ENCODE measurements at places on chromosomes 11 and 22.

- no peak for DNase-seq
Measured at GRCh38 chr22:36585841-36586240, 56.9 kb upstream of the EIF3D start.

- DNase-seq = no peak
Measured at GRCh38 chr11:101453682-101454081, 130.1 kb downstream of the TRPC6 start.

DNA sequence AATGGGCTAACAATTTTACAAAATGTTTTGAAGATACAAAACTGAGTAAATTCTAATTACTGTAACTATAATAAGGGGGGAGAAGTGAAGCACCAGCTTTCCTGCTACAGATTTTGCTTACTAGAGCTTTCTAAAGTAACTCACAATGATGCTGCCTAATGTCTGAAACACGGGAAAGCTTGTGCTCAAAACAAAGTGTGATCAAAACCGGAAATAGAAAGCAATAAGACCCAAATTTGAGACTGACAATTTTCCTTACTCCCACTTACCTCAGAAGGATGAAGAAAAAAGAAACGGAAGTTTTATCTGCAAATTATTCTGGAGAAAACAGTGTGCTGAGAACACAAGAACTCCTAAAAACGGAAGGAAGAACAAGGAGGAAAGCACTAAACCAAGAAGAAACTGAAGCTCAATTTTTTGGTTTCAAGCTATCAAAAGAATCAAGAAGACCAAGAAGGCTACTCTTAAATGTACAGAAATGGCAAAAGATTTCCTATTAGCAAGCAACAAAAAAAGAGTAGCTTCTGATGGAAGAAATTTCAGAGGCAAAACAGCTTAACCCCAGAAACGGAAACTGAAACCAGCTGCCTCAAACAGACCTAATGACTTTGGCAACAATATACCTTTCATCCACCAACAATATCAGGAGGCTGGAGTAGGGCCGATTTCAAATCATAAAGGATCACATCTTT is 33.4 kb downstream of the AMBRA1 start:
- DNase-seq = no peak

DNA sequence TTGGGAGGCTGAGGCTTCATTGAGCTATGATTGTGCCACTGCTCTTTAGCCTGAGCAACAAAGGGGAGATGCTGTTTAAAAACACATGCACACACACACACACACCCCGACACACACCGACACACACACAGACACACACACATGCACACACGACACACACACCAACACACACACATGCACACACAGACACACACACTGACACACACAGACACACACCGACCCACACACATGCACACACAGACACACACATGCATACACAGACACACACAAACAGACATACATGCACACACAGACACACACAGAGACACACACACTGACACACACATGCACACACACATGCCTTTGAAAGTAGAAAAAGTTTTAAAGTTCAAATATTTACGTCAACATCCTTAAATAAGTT is 5.5 kb upstream of the LTO1 start:
- DNase-seq = no peak
